ENCODE measurements at places on chromosomes 6 and 20. TPM values are rescaled to one million over a fixed set of nuclear protein-coding genes. Genes with fewer than 3 reads are reported as not detected.

GRCh38 chr20:11850901-11851300, 66.8 kb upstream of the BTBD3 start:
- no peak overlapping the region for H3K4me3 ChIP-seq
- H3K4me1 ChIP-seq = no peaks in the 10 kb centered on the region
- no peaks in the 10 kb centered on the region for H3K27me3 ChIP-seq
- H3K36me3 ChIP-seq = no peaks in the 10 kb centered on the region
- no peak for DNase-seq

GRCh38 chr6:42551217-42551616, 12.6 kb upstream of the UBR2 start:
- H3K4me3 ChIP-seq = no peak overlapping the region
- no peaks in the 10 kb centered on the region for H3K27me3 ChIP-seq
- H3K36me3 ChIP-seq = no peaks in the 10 kb centered on the region
- H3K4me1 ChIP-seq = no peaks in the 10 kb centered on the region
- no peak overlapping the region for H3K27ac ChIP-seq

DNA sequence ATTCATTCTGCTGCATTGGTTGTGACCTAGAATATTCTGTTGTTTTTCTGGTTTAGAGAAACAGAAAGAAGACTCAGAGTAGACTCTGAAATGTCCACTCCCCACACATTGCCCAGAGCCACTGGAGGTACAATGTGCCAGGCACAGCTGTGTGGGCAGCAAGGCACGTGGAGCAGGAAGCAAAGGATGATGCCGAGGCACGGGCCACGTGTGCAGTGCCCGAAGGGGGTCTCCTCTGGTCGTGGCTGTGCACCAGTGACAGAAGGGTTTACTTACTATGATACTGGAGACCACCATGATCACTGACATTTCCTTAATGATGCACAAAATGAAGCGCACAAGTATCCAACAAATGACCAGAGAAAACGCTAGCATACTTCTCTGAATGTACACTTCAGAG, 488.9 kb downstream of the PRKN start:
- H3K36me3 ChIP-seq = no peaks in the 10 kb centered on the region
- no peak overlapping the region for H3K27ac ChIP-seq
- no peaks in the 10 kb centered on the region for H3K4me1 ChIP-seq
- H3K4me3 ChIP-seq = no peak overlapping the region
- no peak for DNase-seq

GRCh38 chr6:25155211-25155610, 124.0 kb upstream of the CARMIL1 start:
- H3K27ac ChIP-seq = no peak overlapping the region
- H3K36me3 ChIP-seq = no peaks in the 10 kb centered on the region
- DNase-seq = no peak
- no peaks in the 10 kb centered on the region for H3K4me1 ChIP-seq
- no peaks in the 10 kb centered on the region for H3K27me3 ChIP-seq

- H3K27ac ChIP-seq = no peak overlapping the region
- H3K4me1 ChIP-seq = no peaks in the 10 kb centered on the region
- no peak for DNase-seq
- H3K36me3 ChIP-seq = no peaks in the 10 kb centered on the region
- H3K4me3 ChIP-seq = no peak overlapping the region
Observed at GRCh38 chr6:106117579-106117978, 31.4 kb downstream of the PRDM1 start.

DNA sequence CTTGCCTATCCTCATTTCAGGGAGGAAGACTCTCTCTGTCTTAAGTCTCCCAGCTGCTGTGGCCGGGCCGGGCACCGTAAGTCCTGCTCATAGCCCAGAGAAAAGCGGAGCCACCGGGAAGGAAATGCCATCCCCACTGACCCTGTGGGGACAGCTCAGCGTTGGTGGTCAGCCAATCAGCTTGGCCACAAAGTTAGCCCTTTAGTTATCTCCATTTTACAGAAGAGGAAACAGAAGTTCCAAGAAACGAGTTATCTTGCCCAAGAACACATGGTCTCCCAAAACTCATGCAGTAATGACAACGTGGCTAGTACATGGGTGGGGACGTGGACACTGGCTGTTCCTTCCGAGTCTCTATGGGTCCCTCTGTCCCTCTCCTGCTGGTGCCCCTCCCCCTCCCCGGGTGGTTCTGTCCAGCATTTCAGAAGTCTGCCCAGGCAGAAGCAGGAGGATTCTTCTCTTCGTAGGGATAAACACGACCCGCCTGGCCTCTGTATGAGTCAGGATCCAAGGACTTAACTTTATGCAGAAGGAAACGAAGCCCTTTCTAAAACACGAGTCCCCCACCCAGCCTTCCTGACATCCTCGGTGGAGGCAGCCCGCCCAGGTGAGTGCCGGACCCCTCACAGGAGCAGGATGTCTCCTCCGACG, 273.8 kb downstream of the CDH4 start:
- no peak overlapping the region for H3K27ac ChIP-seq
- DNase-seq = no peak
- no peaks in the 10 kb centered on the region for H3K27me3 ChIP-seq
- no peaks in the 10 kb centered on the region for H3K4me1 ChIP-seq

- H3K4me1 ChIP-seq = peaks cover 3% of the 10 kb centered on the region
Observed at GRCh38 chr6:167660944-167661551, 165.7 kb upstream of the AFDN start.

GRCh38 chr6:136312975-136313374, 23.3 kb upstream of the BCLAF1 start:
- H3K27ac ChIP-seq = no peak overlapping the region
- no peaks in the 10 kb centered on the region for H3K4me1 ChIP-seq
- no peaks in the 10 kb centered on the region for H3K36me3 ChIP-seq
- no peak overlapping the region for H3K4me3 ChIP-seq
- H3K27me3 ChIP-seq = no peaks in the 10 kb centered on the region

GRCh38 chr6:126535595-126535994, 195.7 kb downstream of the CENPW start:
- no peak for DNase-seq
- H3K27me3 ChIP-seq = no peaks in the 10 kb centered on the region
- no peaks in the 10 kb centered on the region for H3K36me3 ChIP-seq
- no peaks in the 10 kb centered on the region for H3K4me1 ChIP-seq

DNA sequence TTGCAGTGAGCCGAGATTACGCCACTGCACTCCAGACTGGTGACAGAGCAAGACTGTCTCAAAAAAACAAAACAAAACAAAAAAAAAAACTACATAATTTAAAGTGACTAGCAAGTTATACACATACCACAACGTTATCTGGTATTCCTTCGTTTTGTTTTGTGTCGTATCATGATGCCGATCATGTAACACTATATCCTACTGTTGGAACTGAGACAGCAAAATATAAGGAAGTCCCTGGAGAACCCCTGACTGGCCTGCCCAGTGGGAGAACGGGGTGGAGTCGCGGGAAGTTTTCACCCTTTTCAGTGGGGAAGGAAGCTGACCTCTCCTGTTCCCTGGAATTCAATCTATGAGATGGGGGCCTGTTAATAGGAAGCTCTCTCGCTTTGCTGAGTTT, 15.1 kb downstream of the SOX4 start:
- no peaks in the 10 kb centered on the region for H3K36me3 ChIP-seq
- no peak for DNase-seq
- no peak overlapping the region for H3K27ac ChIP-seq

DNA sequence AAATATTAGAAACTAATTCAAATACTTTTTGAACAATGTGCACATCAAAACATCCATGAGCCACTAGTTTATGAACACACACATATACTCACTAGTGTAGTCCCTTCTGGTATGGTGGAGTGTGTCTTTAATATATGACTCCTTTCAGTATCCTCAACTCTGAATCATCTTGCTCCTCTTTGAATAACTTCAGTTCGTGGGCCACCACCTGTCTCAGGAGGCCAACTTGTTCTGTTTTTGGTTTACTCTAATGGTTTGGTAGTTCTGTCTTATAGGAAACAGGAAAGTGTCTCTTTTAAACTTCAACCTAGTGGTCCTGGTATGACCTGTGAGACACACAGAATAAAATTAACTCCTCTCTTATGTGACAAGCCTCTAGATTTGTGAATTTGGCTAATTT, 55.6 kb downstream of the ZNF292 start:
- H3K36me3 ChIP-seq = peaks cover 2% of the 10 kb centered on the region
- H3K27me3 ChIP-seq = no peaks in the 10 kb centered on the region
- H3K4me1 ChIP-seq = peaks cover 27% of the 10 kb centered on the region
- no peak for DNase-seq
- no peak overlapping the region for H3K4me3 ChIP-seq

DNA sequence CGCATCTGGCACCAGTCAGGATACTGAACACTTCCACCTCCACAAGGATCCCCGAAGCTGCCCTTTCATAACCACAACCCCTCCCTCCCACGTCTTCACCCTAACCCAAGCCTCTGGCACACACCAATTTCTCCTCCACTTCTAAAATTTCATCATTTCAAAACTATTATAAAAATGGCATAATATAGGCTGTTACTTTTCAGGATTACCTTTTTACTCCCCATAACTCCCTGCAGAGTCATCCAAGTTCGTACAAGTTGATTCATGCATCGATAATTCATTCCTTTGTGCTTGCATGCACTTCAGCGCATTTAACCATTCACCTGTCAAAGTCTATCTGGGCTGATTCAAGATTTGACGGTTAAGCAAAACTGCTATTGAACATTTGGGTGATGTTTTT, 30.6 kb upstream of the LY86 start:
- no peak overlapping the region for H3K4me3 ChIP-seq
- H3K4me1 ChIP-seq = no peaks in the 10 kb centered on the region
- DNase-seq = no peak
- no peak overlapping the region for H3K27ac ChIP-seq
- no peaks in the 10 kb centered on the region for H3K36me3 ChIP-seq

- no peaks in the 10 kb centered on the region for H3K36me3 ChIP-seq
- no peak overlapping the region for H3K4me3 ChIP-seq
- H3K4me1 ChIP-seq = peaks cover 1% of the 10 kb centered on the region
Observed at GRCh38 chr20:53036992-53037391, 64.8 kb downstream of the TSHZ2 start.

DNA sequence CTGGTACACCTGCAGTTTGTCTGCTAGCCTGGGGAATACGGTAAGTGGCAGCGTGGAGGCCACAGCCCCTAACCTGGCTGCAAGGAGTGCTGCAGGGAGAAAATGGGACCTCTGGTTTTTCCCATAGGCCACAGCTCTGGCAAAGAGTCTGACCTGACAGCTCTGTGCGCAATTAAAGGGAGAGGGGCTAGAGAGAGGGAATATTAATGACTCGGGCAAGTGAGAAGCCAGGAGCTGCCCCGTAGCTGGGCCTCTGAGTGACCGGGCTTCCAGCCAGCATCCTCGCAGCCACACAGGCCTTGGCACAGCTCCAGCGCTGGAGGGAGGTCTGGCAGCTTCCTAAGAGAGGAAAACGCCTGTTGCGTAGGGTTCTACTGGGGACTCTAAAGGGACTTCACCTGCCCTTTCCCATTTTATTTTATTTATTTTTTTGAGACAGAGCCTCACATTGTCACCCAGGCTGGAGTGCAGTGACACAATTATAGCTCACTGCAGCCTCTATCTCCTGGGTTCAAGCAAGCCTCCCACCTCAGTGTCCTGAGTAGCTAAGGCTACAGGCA, 18.2 kb upstream of the OCSTAMP start:
- no peaks in the 10 kb centered on the region for H3K27me3 ChIP-seq
- DNase-seq = peak; percentile 98
- H3K27ac ChIP-seq = no peak overlapping the region
- peaks cover 5% of the 10 kb centered on the region for H3K4me1 ChIP-seq

- H3K27me3 ChIP-seq = no peaks in the 10 kb centered on the region
- H3K4me1 ChIP-seq = peaks cover 7% of the 10 kb centered on the region
- H3K27ac ChIP-seq = peak overlapping the region; percentile 52
- DNase-seq = no peak
- no peak overlapping the region for H3K4me3 ChIP-seq
Observed at GRCh38 chr6:158242071-158242606, 70.1 kb upstream of the TULP4 start.

DNA sequence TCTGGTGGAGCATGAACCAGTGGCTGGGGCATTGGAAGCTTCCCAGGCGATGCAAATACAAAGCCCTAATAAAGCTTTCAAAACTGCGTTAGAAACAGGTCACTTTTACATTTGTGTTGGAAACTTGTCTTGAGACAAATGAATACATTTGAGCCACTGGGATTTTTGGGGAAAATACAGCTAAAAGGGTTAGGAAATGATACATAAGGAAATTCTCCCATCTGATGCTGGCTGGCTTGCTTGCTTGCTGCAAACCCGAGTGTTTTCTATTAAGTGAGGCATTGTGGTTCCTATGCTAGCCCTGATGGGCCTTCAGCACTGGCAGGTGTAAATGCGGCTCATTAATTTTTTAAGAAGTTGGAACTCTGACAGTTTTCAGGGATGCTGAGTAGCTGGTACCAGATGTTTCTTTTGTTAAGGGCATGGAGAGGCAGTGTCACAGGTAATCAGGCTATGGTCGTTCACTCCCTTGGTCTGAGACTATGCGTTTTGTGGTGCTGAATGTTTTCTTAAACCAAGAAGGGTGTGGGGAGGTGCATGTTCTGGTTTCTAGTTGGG, 35.2 kb downstream of the RREB1 start:
- H3K27me3 ChIP-seq = no peaks in the 10 kb centered on the region
- no peak for DNase-seq
- H3K36me3 ChIP-seq = no peaks in the 10 kb centered on the region
- H3K4me3 ChIP-seq = no peak overlapping the region
- H3K4me1 ChIP-seq = peaks cover 49% of the 10 kb centered on the region

DNA sequence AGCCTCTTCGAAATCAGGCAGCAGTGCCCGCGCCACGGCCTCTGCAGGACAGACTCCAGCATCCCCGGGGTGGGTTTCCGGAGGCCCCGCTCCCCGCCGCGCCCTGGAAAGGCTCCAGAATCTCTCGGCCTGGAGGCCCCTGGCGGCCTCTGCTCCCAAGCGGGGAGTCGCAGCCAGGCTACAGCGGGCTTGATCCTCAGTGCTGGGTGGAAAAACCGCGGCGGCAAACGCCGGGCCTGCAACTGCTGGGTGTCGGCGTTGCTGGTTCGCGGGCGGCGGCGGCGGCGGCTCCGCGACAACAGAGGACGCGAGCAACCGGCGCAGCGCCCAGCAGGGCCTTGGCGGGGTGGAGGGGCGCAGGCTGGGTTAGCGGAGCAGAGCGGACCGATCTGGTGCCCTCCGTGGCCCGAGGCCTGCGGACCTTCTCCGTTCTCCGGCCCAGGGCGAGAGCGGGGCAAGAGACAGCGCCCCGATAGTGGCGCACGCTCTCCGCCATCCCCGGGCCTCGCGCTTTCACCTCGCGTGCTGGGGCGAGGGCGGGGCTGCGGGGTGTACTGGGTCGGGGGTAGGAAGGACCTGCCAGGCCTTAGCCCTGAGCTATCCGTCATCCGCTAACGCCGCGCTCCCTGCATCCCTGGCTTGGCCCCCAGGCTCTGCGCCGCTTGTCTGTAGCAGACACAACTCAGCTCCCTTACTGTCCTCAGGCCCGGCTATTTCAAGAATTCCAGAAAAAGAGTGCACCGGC, 3.4 kb upstream of the ZNF292 start:
- H3K27me3 ChIP-seq = no peaks in the 10 kb centered on the region
- peaks cover 11% of the 10 kb centered on the region for H3K4me1 ChIP-seq
- H3K4me3 ChIP-seq = peak overlapping the region; percentile 55
- H3K27ac ChIP-seq = peak overlapping the region; percentile 86

FYN gene
- total RNA-seq = 90.8 TPM

TRDN gene
- total RNA-seq = not detected

PLAGL2 gene
- 15.8 TPM for total RNA-seq

KIF25 gene
- total RNA-seq = 0.46 TPM

All from lung (tissue), 17 donors.